ENCODE measurements at places on chromosomes 7 and 10.

- DNase-seq: no peak
Measured at GRCh38 chr10:33657154-33657908, 322.9 kb upstream of the NRP1 start.

- no peak for DNase-seq
Measured at GRCh38 chr7:92461027-92462003, 14.0 kb downstream of the GATAD1 start.

DNA sequence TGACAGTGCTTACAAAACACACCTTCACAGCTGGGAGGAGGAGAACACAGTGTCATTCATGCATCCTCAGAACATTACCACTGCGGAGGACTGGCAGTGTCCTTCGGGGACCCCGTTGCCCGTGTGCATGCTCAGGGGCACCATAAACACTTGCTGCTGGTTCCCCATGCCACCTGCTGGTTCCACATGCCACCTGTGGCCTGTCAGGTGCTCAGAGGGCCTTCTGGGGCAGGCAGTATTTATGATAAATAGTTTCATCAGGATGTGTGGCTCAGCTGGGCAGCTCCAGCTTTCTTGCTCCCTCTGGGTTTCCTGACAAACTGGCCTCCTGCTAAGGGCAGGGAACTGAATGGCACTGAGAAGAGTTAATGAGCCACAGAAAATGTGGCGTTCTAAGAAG is 32.1 kb downstream of the CELF2 start:
- DNase-seq: no peak

GRCh38 chr7:156811706-156812105 is 81.3 kb downstream of the LMBR1 start:
- no peak for DNase-seq

GRCh38 chr10:132876993-132877431 is 65.4 kb downstream of the CFAP46 start:
- no peak for DNase-seq

- DNase-seq: no peak
Measured at GRCh38 chr7:96558093-96558492, 151.6 kb downstream of the SEM1 start.

- no peak for DNase-seq
Measured at GRCh38 chr7:6658618-6659345, 21.7 kb downstream of the ZNF316 start.

DNA sequence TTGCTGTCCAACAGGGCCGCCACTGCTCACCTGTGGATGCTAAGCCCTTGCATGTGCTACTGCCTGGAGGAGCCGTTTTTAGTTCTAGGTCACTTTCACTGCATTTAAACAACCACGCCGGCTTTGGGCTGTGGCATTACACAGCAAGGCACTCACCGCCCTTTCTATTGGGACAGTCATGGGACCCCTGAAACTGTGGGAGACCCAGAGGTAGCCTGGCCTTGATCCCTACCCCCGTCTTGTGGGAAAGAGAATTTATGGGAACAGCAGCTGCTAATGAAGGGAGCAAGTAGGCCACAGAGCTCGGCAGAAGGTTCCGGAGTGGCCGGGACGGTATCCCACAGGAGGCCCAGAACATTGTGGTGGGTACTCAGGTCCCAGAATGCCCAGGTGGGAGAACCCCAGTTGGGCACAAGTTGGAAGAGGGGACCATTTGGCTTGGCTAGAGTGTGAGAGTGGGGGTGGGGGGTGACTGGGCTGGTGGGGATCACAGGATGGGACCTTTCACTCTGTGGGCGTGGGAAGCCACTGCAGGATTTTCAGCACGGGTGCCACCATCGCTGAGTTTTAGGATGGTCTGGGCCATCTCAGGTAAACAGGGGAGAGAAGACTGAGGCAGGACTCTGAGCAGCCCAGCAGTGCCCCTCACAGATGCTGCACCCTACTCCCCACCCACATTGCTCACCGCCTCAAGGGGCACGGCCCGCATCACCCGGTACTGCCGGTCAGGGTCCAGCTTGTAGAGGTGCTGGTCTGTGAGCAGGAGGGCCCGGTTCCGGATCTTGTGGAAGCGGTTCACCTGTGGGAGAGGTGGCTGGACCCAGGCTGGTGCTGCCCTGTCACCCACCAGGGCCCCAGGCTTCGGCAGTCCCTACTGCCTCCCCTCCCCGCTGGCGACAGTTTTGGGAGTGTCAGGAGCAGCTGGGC is 15.2 kb downstream of the MYO1G start:
- no peak for DNase-seq

- DNase-seq: no peak
Measured at GRCh38 chr7:2325162-2325561, 10.9 kb upstream of the SNX8 start.

- no peak for DNase-seq
Measured at GRCh38 chr7:128352636-128353035, 8.9 kb downstream of the PRRT4 start.

DNA sequence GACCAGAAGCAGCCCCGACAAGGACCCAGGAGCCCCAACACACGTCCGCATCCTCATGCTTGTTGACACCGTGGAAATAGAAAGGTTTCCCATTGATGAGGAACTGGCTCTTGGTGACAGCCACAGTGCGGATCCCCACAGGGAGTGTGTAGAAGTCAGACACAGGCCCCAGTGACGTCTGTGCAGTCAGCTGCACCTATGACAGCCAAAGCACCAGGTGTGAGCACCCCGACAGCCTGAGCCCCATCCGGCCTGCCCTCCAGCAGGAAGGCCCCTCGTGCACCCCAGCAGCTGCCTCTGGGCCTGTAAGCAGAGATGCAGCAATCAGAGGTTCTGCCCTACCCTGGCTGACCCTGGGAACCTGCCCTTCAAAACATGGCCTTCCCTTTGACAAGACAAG is 7.1 kb downstream of the GUSB start:
- DNase-seq: no peak

DNA sequence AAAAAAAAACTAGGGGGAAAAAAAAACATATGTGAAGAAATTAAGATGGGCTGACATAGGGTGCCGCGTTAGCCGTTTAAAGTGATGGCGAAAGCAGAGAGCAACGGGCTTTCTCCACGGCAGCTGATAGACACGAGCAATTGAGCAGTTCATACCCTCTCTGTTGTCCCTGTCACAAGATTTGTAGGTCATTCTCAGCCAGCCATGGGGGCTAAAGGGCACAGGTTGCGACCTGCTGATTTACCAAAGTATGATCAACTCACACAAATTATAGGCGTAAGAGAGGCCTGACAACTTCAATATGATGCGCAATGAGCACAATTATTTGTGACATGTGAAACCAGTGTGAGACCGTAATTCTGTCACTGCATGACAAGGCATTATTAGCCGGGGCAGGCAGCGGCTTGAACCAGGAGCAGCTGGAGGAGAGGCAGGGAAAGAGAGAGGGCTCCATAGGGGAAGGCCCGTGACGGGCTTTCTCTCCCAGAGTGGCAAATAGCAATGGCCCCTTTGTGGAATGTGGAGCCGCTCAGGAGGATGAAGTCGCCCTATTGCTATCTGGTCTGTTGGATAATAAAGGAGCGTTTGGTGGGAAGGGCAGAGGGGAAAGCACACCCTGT is 195.1 kb upstream of the HABP2 start:
- no peak for DNase-seq

- DNase-seq: no peak
Measured at GRCh38 chr7:116560021-116560970, 35.5 kb downstream of the CAV1 start.

DNA sequence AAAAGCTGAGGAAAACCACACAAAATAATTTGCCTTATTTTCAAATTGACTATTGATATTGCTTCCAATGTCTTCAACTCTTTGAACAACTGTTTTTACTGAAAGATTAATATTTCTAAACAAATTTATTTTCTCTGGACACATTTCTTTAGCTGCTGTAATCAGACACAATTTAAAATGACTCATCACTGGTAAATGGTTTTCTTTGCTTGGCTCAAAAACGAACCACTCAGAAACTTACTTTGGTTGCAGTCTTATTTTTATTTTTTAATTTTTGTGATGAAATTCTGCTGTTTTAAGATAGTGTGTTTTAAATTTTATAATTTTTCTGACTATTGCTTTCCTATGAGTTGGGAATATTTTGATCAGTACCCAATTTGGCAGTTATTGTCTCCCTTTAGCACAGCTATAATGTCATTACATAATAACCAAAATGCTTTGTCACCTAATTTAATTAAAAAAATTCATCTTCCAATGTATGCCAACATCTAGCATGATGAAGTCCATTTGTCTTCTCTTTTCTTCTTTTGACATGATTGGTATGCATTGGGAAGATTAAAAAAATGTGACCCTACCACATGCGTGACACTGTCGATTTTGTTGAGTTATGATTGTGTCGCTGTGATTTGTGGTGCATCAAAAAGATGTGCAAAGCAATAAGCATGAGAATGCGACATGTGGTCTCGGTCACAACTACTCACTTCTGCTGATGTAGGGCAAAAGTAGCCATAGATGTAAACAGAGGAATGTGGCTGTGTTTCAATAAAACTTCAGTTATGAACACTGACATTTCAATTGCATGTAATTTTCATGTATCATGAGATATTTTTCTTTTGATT is 222.3 kb downstream of the SUGCT start:
- DNase-seq: no peak

- no peak for DNase-seq
Measured at GRCh38 chr7:15752377-15752776, 65.9 kb upstream of the MEOX2 start.

- DNase-seq: no peak
Measured at GRCh38 chr7:151304856-151305255, 36.8 kb upstream of the NUB1 start.

DNA sequence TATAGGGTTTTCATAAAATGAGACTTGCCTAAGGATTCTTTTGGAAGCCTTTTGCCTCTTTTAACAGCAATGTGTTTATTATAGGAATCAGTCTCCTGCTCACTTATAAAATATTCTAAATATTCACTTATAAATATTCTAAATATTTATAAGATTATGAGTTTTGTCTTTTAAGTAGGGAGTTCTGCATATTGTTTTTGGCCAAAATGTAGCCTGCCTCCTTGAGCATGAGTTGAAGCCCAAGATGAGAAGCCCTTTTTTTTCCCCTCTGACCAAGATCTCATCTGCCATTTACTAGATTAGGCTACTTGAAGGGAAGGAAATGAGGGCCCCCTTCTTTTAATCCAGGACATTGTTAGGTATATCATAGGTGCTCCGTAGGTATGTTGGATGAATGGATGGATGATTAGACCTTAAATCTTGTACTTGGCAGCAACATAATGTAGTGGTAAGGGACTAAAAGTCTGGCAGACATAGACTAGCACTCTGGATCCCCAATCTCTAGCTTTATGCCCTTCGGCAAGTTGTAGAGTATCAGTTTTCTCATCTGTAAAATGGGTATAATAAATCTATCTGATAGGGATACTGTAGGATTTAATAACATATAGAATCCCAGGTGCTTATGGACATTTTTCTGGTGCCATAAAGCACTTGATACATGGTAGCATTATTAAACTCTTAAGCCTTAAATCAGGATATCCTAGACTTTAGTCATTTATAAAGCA is 59.1 kb downstream of the ARID5B start:
- DNase-seq: no peak

GRCh38 chr10:5809527-5810154 is 3.6 kb downstream of the GDI2 start:
- no peak for DNase-seq

DNA sequence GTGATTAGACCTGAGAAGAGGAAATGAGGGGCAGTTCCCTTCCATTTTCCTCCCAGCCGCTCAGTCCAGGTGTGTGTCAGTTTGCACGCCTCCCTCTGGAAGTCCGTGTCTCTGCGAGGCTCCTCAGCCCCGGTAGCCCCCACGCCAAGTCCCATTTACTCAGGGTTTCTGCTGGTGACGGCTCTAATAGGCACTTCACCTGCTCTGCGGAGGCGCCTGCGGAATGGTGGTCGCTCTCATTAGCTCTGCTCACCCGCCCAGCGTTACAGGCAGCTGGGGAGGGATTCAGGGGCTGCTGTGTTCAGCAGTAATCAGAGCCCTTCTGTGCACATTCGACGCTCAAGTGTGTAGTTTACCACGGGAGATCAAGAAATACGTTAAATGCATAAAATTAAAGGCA is 179.9 kb downstream of the MGMT start:
- no peak for DNase-seq

DNA sequence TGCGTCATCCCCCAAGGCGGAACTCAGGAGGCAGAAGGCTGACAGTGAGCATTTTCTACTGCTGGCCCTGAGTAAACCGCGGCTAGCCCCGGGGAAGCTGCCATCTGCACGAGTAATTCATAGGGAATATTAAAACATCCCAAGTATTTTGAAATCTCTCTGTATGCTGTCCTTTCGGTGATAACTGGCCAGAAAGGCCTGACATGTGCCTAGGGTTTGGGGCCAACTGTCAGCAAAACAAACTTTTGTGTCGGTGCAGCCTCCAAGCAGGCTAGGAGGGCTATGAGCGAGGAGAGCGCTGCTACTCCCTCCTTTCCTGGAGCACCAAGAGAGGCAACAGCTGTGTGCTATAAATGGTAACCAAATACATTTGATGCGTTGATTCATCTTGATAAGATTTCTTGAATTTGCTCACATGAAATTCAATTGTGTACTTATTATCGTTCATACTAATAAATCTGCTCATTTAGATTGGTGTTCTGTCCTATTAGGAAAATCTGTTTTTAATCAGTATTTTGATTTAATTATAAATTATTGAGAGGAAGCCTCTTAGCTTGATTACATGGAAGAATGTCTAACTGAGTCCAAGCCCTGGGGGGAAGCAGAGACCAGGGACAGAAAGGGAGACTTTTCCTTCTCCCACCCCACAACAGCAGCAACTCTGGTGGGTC is 124.4 kb upstream of the NPS start:
- DNase-seq: no peak

DNA sequence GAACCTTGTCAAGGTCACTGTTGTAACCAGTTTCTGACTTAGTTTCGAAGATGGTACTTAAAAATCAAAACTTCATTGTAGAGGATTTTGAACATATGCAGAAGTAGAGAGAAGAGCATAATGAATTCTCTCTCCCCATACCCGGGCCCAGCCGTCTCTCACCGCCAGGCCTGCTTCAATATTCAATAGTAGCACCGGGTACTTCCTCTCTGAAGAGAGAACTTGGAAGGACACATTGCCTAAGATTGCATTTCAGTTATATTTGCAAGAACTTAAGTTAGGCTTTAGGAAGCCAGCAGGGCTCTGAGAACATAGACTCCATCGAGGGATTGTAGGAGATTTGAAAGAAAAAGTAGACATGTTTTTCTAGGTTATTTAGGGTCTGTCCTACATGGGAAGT is 19.1 kb downstream of the LMTK2 start:
- DNase-seq: no peak

DNA sequence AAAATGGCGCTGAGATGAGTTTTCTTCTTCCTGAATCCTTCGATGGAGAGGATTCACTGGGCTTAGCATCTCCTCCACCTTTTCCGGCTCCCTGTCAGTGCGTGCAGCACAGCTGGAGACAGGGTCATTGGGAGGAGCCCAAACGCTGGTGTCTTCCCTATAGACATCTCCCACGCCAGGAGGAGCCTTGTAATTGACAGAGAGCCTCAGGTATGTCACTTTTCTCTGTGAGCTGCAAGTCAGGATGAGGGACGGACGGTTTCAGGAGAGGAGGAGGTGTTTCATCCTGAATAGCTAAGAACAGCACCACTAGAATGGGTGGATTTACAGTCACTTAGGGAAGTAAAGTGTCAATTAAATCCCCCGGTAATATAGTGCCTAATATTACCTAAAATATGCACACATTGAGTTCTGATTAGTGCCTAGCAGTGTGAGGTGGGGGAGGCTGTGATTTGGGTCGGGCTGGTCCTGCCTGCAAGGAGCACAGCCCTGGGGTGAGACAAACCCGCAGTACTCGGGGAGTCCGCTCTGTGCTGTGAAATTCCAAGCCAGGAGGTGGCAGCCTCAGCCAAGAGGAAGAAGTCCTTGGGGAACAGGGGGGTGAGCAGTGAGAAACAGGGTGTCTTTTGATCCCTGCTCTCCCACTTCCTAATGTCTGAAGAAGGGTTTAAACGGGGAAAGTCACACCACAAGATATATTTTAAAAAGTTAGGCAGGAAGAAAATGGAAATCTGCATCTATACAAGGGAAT is 28.2 kb downstream of the IL15RA start:
- DNase-seq: no peak

All from stimulated activated CD8-positive, alpha-beta memory T cell treated with anti-CD3 and anti-CD28 coated beads, Interleukin-4, amount 100 ng/mL, for 4 hours (primary cell).